ENCODE measurements at places on chromosomes 2 and 18.

DNA sequence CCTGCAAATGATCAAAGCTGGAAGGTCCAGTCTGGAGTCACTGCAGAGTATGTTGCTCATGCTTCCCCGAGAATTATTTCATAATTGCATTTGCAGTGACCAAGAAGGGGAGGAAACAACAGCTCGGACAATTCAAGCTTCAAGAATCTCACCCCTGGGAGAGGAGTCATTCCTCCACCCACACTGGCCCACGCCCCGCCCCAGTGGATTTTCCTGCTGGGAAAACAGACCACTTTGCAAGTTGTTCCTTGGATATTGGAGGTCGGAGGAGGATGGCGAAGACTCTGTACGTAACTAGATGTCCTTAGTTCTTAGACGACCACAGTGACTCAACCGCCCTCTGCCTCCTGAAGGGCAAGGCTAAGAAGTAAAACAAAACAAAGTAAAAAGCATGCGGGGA, 159.4 kb downstream of the TPO start:
- no peak for DNase-seq

- DNase-seq: no peak
These were observed 1.4 kb upstream of the ZNF396 start for GRCh38 chr18:35378574-35378896.

DNA sequence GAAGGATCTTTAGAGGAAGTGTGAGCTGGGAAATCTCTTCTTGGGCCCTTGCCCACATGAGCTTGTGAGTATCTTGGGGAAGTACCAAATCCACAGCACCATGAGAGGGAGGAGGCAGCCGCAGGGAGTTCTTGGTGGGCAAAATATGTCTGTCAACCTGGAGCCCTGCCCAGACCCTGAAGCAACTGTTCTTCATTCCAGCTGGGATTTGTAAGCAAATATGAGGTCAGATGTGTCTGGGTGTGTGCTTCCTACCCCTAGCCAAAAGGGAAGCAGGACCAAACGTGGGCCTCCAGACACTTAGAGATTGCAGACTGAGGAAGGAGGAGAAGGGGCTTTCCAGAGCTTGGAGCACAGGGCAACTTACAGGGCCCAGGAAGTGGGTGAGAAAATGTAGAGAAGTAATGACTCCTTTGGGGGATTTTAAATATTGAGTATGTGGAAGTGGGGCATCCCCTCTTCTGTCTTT, 41.9 kb downstream of the TMEM247 start:
- no peak for DNase-seq

GRCh38 chr2:223586261-223586660, 15.9 kb downstream of the SCG2 start:
- DNase-seq: no peak

DNA sequence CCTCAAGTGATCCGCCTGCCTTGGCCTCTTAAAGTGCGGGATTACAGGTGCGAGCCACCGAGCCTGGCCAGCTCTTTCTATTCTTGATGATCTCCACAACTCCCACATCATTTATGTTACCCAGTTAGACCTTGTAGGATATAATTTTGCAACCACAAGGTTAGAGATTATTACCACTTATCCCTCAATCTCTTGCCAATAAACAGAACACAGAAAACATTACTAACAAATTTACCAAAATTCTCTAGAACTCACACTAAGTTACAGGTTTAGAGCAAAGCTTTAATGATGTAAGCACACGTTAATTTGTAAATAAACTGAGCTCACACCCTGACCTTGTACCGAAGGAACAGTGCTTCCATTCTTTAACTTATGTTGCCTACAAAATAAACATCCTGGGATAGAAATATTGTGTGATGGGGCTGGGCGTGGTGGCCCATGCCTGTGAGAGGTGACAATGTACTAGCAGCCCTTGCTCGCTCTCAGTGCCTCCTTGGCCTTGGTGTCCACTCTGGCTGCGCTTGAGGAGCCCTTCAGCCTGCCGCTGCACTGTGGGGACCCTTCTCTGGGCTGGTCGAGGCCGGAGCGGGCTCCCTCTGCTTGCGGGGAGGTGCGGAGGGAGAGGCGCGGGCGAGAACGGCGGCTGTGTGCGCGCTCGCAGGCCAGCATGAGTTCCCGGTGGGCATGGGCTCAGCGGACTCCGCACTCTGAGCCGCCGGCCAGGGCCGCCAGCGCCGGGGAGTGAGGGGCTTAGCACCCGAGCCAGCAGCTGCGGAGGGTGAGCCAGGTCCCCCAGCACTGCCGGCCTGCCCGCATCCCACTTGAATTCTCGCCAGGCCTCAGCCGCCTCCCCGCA, 42.1 kb upstream of the ITSN2 start:
- DNase-seq: no peak

Measured in D721Med (cell line).